ENCODE measurements at places on chromosomes 1 and 21.

DNA sequence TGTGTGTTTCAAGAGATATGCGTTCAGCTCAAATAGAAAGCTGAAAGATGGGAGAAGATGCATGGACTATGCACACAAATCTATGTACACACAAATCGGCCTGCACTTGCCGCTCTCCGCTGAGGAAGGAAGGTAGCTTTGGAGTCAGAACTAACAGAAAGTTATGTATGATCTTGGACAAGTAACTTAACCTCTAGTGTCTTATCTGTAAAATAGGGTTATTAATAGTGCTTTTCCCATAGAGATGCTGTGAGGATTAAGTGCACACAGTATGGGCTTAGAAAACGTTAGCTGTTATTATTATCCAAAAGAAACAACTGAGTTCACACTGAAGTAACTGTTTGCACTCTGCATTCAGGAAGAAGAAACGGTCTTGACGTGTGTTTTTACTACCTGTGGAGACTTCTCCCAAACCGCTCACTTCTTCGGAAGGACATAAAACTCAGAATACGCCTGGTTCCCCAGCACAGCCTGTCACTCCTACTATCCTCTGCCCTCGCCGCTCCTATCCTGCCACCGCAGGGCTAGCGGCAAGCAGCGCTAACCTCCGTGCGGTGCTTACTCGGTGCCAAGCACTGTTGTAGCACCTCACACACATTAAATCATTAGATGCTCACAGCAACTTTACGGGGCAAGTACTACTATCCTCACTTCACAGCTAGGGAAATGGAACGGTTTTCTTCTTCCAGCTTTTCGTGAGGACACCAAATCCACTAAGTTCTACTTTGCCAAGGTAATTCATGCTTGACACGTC is 1.3 kb downstream of the TGFBR3 start:
- DNase-seq = no peak

DNA sequence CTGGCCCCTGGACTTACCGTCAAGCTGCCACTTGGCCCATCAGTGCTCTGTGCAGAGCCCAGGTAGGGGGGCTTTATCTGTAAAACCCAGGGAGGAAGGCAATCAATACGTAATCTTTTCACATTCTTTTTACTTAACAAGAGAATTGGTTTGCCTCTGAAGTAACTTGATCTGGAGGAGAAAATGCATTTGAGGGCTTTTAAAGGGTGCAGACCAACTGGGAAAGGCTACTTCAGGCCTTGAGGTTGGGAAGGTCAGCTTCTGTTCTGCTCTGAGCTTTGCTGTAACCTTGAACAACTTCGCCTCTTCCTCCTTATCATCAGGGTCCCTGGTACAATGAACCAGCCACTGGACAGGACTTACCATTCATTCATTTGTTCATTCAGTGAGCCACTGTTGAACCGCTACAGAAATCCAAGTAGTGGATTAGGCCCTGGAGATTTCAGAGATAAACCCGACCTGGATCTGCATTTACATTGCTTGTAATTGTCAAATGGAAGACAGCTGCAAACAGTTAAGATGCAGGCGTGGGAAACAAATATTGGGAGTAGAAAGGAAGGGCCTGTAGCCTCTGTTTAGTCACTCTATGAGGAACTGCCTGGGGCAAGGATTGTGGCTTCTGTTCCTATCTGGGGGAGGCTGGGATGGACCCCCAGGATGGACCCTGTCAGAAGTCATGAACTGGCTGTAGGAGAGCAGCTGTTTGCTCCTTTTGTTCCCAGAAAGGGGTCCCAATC is 90.9 kb downstream of the MAN1C1 start:
- no peak for DNase-seq

- no peak for DNase-seq
Measured at GRCh38 chr1:239539051-239539450, 152.7 kb downstream of the CHRM3 start.

GRCh38 chr1:118481126-118481525 is 296.1 kb upstream of the SPAG17 start:
- no peak for DNase-seq
